Parietal lobe (tissue), 2 donors: ENCODE measurements at places on chromosomes 4 and X. TPM values are rescaled to one million over a fixed set of nuclear protein-coding genes. Genes with fewer than 3 reads are reported as not detected.

The IQCM gene
- total RNA-seq = not detected

The MYOZ2 gene
- total RNA-seq = 0.63 TPM

The GRPR gene
- total RNA-seq = 0.63 TPM

The CLCN5 gene
- 3.4 TPM for total RNA-seq

The IBSP gene
- not detected for total RNA-seq

The CPZ gene
- total RNA-seq = 0.31 TPM

The TACR3 gene
- total RNA-seq = 1.3 TPM

The PCDH10 gene
- 45.4 TPM for total RNA-seq

The ATP5ME gene
- 86.1 TPM for total RNA-seq

The GSX2 gene
- total RNA-seq = 2.8 TPM

The ZCCHC18 gene
- total RNA-seq = 18.2 TPM

The NAAA gene
- total RNA-seq = 27.9 TPM

The VCX gene
- not detected for total RNA-seq

The PRMT9 gene
- 14.1 TPM for total RNA-seq

The PAK3 gene
- 105 TPM for total RNA-seq

The FAAH2 gene
- total RNA-seq = 9.4 TPM

The PLAC8 gene
- total RNA-seq = not detected

The DSPP gene
- total RNA-seq = under 0.01 TPM

The PCYT1B gene
- total RNA-seq = 26.3 TPM

The ATP8A1 gene
- total RNA-seq = 288 TPM

The EXOSC9 gene
- 27.9 TPM for total RNA-seq

The SH3D19 gene
- 13.1 TPM for total RNA-seq

The ENOX2 gene
- total RNA-seq = 3.8 TPM

The RNF175 gene
- 35.1 TPM for total RNA-seq

The SRPX2 gene
- total RNA-seq = 0.31 TPM

The C4orf50 gene
- 28.2 TPM for total RNA-seq

The TDO2 gene
- 0.63 TPM for total RNA-seq

The DCTD gene
- total RNA-seq = 24.4 TPM

The TMEM35A gene
- total RNA-seq = 67.3 TPM
